ENCODE measurements at places on chromosomes 5 and 9.
A peak's percentile ranks its signal among the peaks of the same experiment; 100 is the strongest.

GRCh38 chr5:148912146-148912545 is 85.7 kb downstream of the ADRB2 start:
- DNase-seq = no peak

DNA sequence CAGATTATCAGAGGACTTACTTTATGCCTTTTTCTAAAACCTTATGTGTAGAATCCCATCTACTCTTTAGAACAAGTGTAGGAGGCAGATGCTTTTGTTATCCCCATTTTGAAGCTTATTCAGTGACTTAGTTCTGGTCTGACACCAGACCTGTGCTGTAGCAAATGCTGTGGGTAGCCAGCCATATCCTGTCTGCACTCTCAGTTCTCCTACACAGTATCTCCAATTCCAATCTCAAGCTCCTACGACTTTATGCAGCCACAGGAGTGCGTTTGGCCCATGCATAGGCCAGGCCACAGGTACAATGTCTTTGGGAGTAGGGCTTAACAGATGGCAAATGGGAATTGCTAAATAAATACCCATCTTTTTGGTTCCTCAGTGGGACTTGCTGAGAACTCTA is 292.6 kb downstream of the MCTP1 start:
- no peak for DNase-seq

DNA sequence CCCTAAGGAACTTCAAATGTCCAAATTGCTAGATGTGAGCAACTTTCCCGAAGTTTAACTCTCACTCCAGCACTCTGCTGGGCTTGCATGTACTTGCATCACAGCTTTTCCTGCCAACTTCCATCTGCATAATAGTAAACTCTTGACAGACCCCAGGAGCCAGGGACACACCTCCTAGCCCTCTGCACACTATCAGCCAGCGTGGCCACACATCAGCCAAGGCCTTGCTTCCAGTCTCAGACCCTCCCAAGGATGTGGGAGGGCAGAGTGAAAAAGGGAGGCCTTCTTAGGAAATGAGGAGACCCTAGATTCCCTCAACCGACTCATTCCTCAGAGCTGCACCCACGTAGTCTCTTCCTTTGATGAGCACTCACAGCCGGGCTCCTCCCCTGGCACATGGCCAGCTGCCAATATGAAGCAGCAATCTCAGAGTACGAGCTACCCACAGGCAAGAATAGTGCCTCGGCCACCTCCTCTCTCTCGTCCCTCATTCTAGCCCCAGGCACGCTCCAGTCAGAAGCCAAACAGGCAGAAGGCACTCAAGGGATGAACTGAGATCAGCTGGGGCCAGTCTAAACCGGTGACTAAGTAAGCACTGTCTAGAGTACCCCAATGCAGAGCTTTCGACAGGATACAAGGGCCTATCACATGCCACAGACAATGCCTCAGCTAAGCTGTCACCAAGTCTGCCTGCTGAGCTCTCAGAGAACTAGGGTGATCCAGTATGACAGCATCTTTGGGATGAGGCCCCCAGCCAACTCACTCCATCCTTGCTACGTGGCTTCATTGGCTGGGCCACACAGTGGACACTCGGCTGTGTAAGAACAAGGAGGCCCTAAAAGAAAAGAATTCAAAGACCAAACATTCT is 2.3 kb downstream of the P4HA2 start:
- peak; percentile 62 for DNase-seq

DNA sequence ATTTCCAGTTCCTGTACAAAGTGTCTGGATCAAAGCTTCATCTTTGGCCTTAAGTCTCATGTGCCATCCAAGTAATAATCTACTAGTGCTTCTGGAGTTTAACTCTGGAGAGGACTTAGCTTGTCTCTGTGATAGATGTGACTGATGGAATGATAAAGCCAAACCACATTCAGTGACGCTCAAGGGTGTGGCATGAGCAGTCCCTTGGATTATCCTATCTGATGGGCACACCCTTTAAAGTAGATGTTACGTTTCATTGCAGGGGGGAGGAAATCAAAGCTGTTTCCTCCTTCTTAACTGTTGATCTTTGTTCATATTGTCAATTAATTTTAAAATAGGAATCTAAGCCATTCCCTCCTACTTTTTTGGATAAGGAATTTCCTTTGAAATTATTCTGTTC is 8.5 kb upstream of the EGFLAM start:
- no peak for DNase-seq

- no peak for DNase-seq
These were observed 6.2 kb downstream of the PDLIM4 start for GRCh38 chr5:132263548-132264261.

GRCh38 chr5:139642213-139642612 is 5.9 kb upstream of the CXXC5 start:
- no peak for DNase-seq

GRCh38 chr9:87085073-87085472 is 137.8 kb upstream of the GAS1 start:
- no peak for DNase-seq

DNA sequence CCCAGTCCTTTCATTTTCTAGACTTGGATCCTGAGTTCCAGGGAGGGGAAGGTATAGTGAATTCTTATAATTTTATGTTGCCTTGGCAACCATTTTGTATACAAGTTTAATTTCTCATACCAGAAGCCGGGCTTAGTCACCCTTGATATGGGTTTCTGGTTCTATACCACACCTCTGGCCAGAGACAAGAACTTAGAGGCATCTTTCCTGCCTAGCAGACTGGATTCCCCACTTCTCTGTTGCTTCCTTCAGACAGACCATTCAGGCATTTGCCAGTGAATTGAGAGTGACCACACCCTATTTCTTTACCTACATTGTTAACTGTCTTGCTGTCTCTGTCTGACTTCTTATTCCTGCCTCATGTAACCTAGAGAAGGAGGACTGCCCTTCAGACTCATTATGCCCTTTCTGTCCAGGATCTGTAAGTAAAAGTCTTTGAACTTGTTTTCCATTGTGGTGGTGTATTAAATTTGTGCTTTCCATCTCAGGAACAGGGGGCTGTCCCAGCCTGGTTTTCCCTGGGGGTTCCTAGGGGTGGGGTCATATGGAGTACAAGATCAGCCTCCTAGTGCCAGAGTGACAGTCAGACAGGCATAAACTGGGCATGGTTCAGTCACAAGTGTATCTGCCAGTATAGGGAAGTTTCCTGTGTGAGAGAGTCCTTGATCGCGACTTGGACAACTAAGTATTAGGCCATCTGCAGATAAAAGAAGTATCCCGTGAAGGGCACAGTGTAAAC is 27.4 kb downstream of the TNFSF8 start:
- DNase-seq = no peak

- no peak for DNase-seq
These were observed 1.0 kb upstream of the RASGRF2 start for GRCh38 chr5:80959138-80959537.

GRCh38 chr5:96857924-96858323 is 18.4 kb upstream of the ERAP2 start:
- no peak for DNase-seq

GRCh38 chr9:27157097-27157496 is 48.1 kb downstream of the TEK start:
- DNase-seq = no peak

DNA sequence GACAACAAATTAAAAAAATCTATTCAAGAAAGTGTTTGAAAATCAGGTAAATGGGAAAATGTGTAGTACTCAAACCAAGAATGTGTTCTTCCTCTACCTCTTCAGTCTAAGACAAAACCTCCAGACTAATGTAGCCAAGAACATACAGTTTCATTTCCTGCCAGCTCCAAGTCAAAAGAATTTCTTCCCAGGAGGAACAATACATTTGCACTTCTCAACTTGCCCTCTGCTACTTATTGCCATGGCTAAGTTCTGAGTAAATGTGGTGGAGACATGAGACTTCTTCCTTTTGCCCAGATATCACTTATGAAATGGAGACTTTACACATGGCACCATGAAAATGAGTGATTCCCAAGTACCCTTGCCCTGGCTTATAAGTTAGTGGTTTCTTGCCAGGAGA is 2112.2 kb upstream of the C9orf72 start:
- DNase-seq = no peak

GRCh38 chr5:171700318-171700912 is 85.2 kb upstream of the SMIM23 start:
- DNase-seq = no peak
